NCI-H774 (cell line): ENCODE measurements at places on chromosomes 1 and 21.

- DNase-seq: no peak
Measured at GRCh38 chr1:158714754-158715153, 5.8 kb downstream of the OR6K3 start.

DNA sequence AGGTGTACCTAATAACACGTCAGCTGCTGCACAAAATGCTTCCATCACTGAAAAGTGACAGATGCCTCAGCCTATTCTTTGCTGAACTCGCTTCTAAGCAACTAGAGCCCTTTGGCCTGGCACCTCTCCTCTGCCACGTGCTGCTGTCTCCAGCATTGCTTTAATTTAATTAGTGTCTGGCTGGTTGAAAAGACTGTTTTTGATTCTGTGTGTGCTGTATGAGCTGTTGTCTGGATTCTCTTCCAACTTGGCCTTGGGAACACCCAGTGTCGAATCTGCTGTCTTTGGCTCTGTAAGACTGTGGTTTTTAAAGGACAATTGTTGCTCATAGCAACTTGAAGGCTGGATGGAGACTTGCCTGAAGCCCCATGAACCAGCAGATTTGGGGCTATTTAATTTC is 109.5 kb downstream of the PSMG1 start:
- no peak for DNase-seq

GRCh38 chr1:207306603-207307002 is 14.9 kb upstream of the CD55 start:
- no peak for DNase-seq

GRCh38 chr1:21703318-21703963 is 34.3 kb upstream of the RAP1GAP start:
- no peak for DNase-seq

- DNase-seq: no peak
Measured at GRCh38 chr1:193806079-193807048, 620.0 kb upstream of the B3GALT2 start.

GRCh38 chr1:22930240-22930912 is 42.3 kb downstream of the LACTBL1 start:
- DNase-seq: no peak

GRCh38 chr1:85494074-85494903 is 29.3 kb upstream of the DDAH1 start:
- no peak for DNase-seq

DNA sequence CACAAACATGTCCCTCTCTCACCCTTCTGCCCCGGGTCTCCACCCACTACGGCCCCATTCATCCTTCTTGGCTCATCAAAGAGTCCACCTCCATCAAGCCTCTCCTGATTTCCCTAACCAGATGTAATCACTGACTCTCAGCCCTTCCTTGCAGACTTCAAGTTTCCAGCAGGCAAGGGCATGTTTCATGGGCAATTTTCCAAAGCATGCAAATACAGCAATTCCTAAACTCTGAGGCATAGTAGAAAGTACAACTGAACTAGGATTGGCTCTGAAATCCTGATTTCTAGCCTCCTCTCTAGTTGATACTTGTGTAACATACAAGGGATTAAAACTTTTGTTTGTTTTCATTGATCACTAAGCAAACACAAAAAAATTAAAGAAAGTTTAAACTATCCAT is 109.1 kb upstream of the GADD45A start:
- DNase-seq: no peak

- DNase-seq: no peak
Measured at GRCh38 chr1:160835751-160836150, 26.9 kb downstream of the CD244 start.

- no peak for DNase-seq
Measured at GRCh38 chr1:229034342-229034741, 236.6 kb upstream of the RAB4A start.

DNA sequence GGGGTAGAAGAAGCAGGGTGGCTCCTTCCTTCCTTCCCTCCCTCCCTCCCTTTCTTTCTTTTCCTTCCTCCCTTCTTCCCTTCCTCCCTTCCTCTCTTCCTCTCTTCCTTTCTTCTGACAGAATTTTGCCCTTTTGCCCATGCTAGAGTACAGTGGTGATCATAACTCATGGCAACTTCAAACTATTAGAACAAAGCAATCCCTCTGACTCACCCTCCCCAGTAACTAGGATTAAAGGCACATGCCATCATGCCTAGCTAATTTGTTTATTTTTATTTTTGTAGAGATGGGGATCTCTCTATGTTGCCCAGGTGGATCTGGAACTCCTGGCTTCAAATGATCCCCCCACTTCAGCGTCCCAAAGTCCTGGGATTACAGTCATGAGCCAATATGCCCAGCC is 10.0 kb upstream of the RPE65 start:
- DNase-seq: no peak

DNA sequence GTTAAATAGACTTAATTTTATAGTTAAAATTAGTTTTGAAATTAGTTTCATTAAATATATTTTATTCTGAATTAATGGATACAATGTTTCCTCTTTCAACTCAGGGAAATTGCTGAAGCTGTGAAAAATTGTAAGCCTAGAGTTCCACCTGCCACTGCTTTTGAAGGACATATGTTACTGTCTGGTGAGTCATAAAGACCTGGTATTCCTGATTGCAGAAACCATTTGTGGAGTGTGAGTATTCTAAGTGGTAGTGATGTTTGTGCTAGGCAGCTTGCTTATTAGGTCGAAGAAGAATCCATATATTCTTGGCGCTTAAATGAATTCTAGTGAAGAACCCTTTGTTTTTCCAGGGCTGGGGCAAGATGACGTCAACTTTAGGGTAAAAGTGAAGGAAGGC is 34.0 kb downstream of the MTR start:
- DNase-seq: no peak

DNA sequence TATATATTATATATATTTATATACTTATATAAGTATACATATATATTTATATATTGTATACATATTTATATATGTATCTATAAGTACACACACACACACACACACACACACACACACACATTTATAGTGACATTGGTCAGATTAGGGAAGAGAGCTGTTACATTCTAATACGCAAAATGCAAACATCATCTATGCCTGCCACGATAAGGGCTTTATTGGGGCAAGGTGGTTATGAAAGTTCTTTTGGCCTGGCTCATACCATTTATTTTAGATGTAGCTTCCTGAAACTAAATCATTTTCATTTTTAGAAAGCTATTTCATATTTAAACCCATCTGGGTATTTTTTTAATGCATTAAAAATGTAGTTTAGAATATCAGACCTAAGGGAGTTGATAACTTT is 82.8 kb downstream of the MAST2 start:
- DNase-seq: no peak

- no peak for DNase-seq
Measured at GRCh38 chr1:211742272-211742671, 66.9 kb upstream of the NEK2 start.

DNA sequence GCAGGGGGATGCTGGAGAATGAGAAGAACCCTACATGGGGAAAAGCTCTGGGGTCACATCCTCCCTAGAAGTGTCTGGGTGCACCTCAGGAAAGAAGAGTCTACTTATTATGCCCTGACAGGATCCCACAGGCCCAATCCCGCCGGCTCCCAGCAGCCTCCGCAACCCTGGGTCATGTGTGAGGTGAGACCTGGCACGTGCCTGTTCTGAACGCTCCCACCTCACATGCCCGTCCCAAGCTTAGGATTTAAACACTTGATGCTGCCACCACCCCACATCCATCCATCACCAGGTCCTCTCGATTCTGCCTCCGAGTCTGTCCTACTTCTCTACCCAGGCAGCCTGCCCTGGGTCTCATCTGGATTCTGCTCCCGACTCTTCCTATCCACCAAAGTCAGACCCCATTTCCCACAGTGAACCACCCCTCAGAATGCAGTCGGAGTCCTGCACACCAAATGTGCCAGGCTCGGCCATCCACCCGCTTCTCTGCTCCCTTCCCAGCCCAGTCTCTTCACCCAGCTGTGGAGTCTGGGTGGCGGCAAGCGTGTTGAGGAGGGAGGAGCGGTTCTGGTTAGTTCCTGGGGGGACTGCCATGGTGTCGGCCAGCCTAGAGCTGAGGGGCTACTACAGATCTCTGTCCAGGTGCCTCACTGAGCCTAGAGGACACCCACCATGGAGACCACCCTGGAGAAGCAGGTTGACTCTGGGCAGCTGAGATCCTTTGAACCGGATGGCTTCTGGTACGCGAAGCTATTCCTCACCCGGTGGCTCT is 23.9 kb downstream of the SLC2A1 start:
- no peak for DNase-seq

- DNase-seq: no peak
Measured at GRCh38 chr1:225468270-225469020, 40.6 kb upstream of the LBR start.

GRCh38 chr1:107142140-107142542 is 1.3 kb downstream of the NTNG1 start:
- peak; percentile 48 for DNase-seq

DNA sequence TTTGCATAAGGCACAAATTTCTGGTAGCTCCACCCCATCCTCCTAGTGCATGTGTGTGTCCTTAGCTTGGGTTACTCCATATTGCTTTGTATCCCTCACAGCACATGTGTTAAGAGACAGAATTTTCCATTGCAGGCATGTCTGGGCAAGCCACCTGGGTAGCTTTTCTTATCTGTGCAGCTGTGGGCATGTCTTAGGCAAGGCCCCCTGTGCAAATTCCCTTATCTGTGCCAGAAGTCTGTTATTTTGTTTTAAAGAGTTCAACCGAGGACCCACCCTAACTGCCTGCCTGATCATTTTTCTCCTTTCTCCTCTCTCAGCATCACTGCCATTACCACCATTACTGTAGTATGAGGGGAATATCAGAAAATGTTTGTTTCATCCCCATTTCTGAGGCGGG is 131.9 kb downstream of the CYYR1 start:
- DNase-seq: no peak

DNA sequence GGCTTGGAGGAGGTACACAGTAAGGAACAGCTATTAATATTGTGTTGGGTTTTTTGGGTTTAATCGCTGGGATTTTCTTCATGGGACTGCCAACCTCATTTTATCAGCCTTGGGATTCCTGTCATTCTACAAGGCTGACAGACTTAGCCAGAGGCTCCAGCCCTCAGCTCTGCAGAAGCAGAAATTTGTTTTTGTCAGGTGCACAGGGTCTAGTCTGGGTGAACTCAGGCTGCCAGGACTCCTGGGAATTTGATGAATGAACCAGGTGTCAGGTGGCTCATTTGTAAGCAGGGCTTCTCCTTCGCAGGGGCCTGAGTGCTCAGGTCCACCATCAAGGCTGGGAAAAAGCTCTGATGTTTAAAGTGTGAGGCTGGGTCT is 11.5 kb upstream of the ZNF362 start:
- no peak for DNase-seq

GRCh38 chr21:31892686-31893085 is 19.9 kb downstream of the HUNK start:
- no peak for DNase-seq

GRCh38 chr1:245054105-245054504 is 100.7 kb upstream of the KIF26B start:
- no peak for DNase-seq

DNA sequence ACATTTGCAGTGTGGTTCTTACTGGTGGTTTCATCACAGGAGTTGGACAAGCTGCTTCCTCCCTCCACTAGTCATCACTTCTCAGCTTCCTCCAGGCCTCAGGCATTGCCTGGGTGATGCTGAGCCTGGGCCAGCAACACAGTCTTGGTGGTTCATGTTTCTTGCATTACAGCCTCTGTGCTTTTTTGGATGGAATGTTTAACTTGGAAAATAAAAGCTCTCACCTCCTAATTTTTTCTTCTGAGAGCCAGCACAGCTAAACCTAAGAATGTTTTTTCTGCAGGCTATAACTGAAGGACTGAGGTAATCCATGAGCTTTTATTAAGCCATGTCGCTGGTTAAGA is 66.1 kb upstream of the RHOU start:
- DNase-seq: no peak

DNA sequence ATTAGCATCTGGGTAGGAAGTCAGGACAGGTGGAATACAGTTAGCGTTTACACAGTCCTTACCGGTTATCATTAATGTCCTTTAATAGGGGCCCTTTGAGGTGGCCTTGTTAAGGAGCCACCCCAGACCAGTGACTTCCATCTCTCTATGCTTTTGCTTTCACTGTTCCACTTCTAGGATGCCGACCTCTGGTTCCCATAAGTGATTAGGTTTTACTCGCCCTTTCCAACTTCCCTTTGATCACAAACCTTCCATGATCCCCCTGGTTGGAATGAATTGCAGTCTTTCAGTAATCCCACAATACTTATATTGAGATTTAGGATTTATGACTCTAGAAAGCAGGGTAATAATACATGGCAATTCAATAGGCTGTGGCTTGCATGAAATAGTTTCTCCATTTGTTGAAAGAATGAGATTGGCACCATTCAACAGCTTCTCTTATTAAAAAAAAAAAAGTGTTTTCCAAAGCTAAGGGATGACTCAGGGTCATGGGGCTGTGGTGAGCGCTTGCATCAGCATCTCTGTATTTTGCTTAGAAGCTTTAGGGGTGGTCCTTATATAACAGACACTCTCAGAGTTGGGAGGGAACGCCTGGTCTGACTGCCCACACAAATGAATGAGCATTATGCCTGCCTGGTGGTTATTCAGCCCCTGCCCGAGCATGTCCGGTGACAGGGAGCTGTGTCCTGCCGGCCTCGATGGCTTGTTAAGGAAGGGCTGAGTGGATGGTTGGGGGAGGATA is 110.5 kb downstream of the CNIH3 start:
- no peak for DNase-seq

GRCh38 chr1:192756847-192757246 is 52.0 kb upstream of the RGS2 start:
- DNase-seq: no peak

DNA sequence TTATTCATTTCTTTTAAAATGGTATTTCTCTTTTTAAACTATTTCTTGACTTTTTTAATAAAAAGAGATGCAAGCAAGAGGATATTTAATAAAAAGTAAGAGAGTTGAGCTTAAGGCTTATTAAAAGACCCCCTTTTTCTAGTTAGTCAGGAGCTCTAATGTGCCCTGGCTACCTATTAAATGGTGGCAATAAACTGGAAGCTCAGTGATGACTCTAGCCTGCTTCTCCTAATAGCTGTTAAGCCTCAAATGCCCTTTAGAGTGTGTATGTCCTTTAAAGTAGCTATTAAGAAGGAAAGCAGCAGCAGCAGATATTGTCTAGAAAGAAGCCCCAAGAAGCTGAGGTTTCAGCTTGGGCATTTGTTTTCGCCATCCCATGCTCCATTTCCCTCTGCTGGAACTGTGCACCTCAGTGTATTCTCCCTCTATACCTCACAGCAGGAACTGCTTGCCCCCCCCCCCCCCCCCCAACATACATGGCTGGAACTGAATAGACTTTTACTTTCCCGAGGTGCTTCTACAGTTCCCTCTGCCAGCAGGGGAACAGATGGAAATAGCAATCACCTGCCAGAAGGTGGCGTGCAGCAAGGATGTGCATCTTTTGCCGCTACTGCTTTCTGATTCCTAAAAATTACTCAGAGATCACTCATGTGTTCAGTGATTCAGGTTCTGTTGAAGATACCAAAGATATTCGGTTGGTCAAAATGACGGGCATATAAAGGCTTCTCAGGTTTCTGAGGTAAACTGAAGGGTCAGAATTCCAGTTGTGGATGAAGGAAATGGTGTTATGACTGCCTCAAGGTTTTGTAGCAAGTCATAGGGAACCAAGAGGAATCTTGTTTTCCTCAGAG is 2.5 kb downstream of the RGS4 start:
- DNase-seq: peak; percentile 78

- no peak for DNase-seq
Measured at GRCh38 chr1:113871597-113872113, at the start of gene PTPN22. Gene PTPN22, minus strand, starts transcription at chr1:113871712.

- no peak for DNase-seq
Measured at GRCh38 chr1:41856151-41856943, 62.4 kb downstream of the HIVEP3 start.

GRCh38 chr1:116360429-116361173 is 12.4 kb upstream of the ATP1A1 start:
- DNase-seq: no peak

- DNase-seq: no peak
Measured at GRCh38 chr1:114302821-114303220, 149.2 kb upstream of the SYT6 start.
